Caco-2 (cell line): ENCODE measurements at places on chromosomes 12 and 14. TPM values are rescaled to one million over a fixed set of nuclear protein-coding genes. Genes with fewer than 3 reads are reported as not detected.

TPPP2 gene
- total RNA-seq: not detected in 2 replicates

AMDHD1 gene
- 0.32 and 0.61 TPM in 2 replicates for total RNA-seq

TAS2R7 gene
- not detected in 2 replicates for total RNA-seq

PZP gene
- not detected in 2 replicates for total RNA-seq

BICDL1 gene
- total RNA-seq: 10.8 and 14.2 TPM in 2 replicates

YEATS4 gene
- total RNA-seq: 40.9 and 42.6 TPM in 2 replicates

BDKRB1 gene
- total RNA-seq: 0.18 TPM in 1 of 2 replicates, not detected in the other

MIPOL1 gene
- 18.7 and 20.9 TPM in 2 replicates for total RNA-seq

NOVA1 gene
- not detected in 2 replicates for total RNA-seq

GRCh38 chr12:101729842-101730241, 9.4 kb downstream of the SYCP3 start:
- H3K27ac ChIP-seq: no peak overlapping the region
- no peaks in the 10 kb centered on the region for H3K4me1 ChIP-seq
- H3K4me3 ChIP-seq: no peak overlapping the region
- no peaks in the 10 kb centered on the region for H3K27me3 ChIP-seq
- H3K36me3 ChIP-seq: peaks cover 1% of the 10 kb centered on the region; the same call in 1 of the 2 replicates
- DNase-seq: no peak

DNA sequence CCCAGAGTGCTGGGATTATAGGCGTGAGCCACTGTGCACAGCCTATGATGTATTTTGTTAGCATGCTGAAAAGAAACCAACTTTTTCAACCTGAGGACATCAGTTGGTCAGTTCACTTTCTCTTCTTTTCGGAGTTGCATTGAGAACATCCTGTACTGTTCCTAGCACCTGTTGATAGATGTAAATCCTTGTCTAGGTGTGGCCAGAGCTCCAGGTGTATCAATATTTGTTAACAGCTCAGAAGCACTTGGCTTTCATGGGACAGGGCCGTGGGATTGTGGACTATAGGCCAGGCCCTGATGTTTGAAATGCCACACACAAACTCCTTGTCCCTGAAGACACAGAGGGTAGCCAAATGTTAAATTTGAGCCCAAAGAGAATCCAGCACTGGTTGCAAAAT, 14.9 kb downstream of the HCAR2 start:
- no peaks in the 10 kb centered on the region for H3K27me3 ChIP-seq
- H3K27ac ChIP-seq: no peak overlapping the region
- H3K4me3 ChIP-seq: no peak overlapping the region
- DNase-seq: no peak
- no peaks in the 10 kb centered on the region for H3K4me1 ChIP-seq

DNA sequence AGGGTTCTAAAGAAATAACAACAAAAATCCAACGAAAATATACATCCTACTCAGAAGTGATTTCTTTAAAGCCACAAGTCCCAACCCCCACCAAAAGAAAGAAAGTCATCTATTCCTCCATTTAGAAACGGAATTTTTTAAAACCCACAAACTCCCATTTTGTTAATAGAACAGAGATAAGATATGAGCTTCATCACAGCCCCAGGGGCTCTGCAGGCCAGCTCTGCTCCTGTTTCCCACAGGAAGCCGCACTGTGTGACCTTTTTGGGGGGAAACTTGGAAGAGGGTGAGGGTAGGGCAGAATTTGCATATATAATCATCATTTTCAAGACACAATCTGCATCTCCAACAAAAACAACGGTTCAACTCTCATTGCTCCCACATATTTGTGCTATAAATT, 2.8 kb downstream of the FBXL14 start:
- H3K4me3 ChIP-seq: no peak overlapping the region
- H3K27me3 ChIP-seq: no peaks in the 10 kb centered on the region
- H3K4me1 ChIP-seq: peaks cover 34% of the 10 kb centered on the region
- H3K27ac ChIP-seq: peak overlapping the region; percentile 56
- peaks cover 3% of the 10 kb centered on the region; the same call in 1 of the 2 replicates for H3K36me3 ChIP-seq
- DNase-seq: no peak

DNA sequence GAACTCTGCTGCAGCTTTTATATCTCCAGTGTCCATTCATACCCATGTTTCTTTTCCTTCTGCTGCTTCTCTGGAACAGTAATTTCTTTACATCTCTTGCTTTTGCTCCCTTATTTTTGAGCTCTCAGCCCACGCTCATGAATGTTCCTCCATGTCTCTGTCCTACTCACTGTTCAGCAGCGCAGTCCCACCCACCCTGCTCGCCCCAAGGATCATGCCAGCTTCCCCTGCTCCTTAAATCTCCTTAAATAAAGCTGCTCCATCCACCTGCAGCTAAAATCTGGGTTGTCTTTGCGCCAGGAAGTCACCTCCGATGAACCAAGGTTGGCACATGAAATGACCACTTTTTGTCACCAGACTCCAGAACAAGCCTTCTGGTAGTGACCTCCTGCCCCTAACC, 201.1 kb upstream of the RGS6 start:
- DNase-seq: no peak
- H3K36me3 ChIP-seq: peaks cover 2% of the 10 kb centered on the region; the same call in 1 of the 2 replicates
- no peak overlapping the region for H3K27ac ChIP-seq
- no peaks in the 10 kb centered on the region for H3K4me1 ChIP-seq

GRCh38 chr12:70962226-70962794, 41.8 kb upstream of the PTPRR start:
- DNase-seq: no peak
- H3K4me3 ChIP-seq: no peak overlapping the region
- no peaks in the 10 kb centered on the region for H3K36me3 ChIP-seq
- no peaks in the 10 kb centered on the region for H3K27me3 ChIP-seq
- no peak overlapping the region for H3K27ac ChIP-seq

DNA sequence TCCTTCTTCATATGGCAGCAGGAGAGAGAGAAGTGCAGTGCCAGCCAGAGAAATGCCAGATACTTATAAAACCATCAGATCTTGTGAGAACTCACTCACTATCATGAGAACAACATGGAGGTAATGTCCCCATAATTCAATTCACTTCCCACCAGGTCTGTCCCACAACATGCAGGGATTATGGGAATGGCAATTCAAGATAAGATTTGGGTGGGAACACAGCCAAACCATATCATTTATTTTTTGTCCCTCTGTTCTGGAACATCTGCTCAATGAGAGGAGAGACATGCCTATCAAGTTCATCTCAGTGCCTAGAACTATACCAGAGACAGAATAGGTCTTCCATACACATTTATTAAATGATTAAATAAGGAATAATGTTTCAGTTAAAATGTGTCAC, 543.5 kb downstream of the NRXN3 start:
- no peak overlapping the region for H3K4me3 ChIP-seq
- H3K4me1 ChIP-seq: no peaks in the 10 kb centered on the region
- H3K27ac ChIP-seq: no peak overlapping the region
- no peaks in the 10 kb centered on the region for H3K36me3 ChIP-seq
- no peaks in the 10 kb centered on the region for H3K27me3 ChIP-seq
- no peak for DNase-seq

GRCh38 chr12:132130690-132131089, 13.4 kb downstream of the DDX51 start:
- H3K4me1 ChIP-seq: no peaks in the 10 kb centered on the region
- no peaks in the 10 kb centered on the region for H3K27me3 ChIP-seq
- no peak overlapping the region for H3K4me3 ChIP-seq
- 0 out of 2 replicates have a peak, but pooled peaks cover 1% of the 10 kb centered on the region for H3K36me3 ChIP-seq

- H3K27ac ChIP-seq: no peak overlapping the region
- H3K4me1 ChIP-seq: no peaks in the 10 kb centered on the region
- H3K4me3 ChIP-seq: no peak overlapping the region
- no peaks in the 10 kb centered on the region for H3K36me3 ChIP-seq
- no peak for DNase-seq
Measured at GRCh38 chr12:119096429-119097202, 82.1 kb upstream of the HSPB8 start.

GRCh38 chr12:104136577-104136976, 1.4 kb downstream of the NFYB start:
- peaks cover 3% of the 10 kb centered on the region; the same call in 1 of the 2 replicates for H3K36me3 ChIP-seq
- peaks cover 8% of the 10 kb centered on the region; the same call in 1 of the 2 replicates for H3K4me1 ChIP-seq
- H3K27me3 ChIP-seq: no peaks in the 10 kb centered on the region

GRCh38 chr12:109542014-109542413, 31.3 kb downstream of the MMAB start:
- no peak for DNase-seq
- H3K27ac ChIP-seq: no peak overlapping the region
- H3K27me3 ChIP-seq: no peaks in the 10 kb centered on the region
- no peaks in the 10 kb centered on the region for H3K36me3 ChIP-seq

DNA sequence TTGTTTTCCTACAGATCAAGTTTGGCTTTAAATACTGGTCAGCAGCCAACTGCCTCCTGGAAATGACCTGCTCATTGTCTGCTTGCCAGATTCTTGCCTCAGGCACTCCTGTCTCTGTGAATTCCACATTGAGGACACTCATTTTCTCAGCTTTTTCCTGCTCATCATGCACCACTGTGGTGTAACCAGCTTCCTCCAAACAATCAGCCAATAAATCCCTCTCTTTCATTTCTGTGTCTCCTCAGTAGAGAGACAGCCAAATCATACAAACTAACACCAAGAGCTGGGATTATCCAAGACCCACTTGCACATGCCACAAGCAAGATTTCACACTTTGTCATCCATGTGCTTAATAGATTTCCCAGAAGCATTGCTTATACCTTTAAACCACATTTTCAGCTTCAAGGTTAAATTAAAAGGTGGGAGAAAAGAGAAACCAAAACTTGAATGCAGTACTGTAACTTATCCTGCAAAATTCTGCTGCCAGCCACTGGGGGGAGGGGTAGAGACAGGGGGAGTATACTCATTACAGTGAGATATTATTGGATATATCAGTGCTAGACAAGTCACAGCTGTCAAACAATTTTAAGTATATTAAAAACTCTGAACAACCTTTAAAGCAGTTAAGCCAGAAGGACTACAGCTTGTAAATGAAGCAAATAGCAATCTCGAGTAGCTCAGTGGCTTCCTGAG, 105.0 kb downstream of the PPP2R5E start:
- no peak for DNase-seq
- H3K36me3 ChIP-seq: no peaks in the 10 kb centered on the region
- H3K4me3 ChIP-seq: no peak overlapping the region
- peaks cover 14% of the 10 kb centered on the region; the same call in 1 of the 2 replicates for H3K4me1 ChIP-seq
- H3K27ac ChIP-seq: peak overlapping the region; percentile 1

DNA sequence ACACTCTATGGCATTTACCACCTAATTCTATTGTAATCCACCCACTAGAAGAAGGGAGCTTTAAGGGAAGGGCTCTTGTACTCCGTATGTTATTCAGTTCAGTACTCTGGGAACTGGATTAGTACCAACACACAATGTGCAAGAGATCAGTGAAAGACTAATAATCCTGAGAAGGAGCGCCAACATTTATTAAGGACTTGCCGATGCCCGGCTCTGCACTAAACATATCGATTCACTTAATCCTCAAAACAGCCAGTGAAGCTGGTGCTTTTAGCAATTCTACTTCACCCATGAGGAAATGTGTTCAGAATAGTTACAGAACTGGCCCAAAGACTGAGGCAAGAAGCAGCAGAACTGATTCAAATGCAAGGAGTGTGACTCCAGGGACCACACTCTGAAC, 80.9 kb downstream of the RPS6KA5 start:
- H3K27me3 ChIP-seq: no peaks in the 10 kb centered on the region
- H3K27ac ChIP-seq: no peak overlapping the region
- no peak overlapping the region for H3K4me3 ChIP-seq

DNA sequence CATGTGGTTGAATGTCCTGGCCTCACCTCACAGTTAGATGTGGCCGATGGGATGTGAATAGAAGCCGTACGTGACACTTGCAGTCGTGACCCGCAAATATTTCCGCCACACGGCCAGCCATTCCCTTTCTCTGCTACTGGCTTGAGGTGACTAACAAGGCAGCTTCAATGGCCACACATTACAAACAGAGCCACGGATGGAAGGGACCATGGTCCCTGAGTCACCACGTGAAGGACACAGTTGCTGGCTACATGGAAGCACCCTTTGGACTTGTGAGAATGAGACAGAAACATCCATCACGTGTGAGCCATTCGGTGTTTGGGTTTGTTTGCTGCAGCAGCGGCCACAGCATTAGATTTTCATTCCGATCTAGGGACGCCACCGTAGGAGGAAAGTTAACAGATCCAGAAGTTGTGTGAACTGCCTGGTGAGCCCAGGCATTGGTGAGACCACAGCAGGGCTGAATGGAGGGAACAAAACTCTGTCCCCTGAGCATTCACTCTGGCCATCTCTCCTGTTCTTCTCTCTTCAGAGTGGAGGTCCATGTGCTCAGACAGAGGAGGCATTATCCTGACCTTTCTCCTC, 33.5 kb upstream of the ADGRD1 start:
- DNase-seq: no peak
- no peaks in the 10 kb centered on the region; the same call in 1 of the 2 replicates for H3K27me3 ChIP-seq
- H3K36me3 ChIP-seq: no peaks in the 10 kb centered on the region
- no peak overlapping the region for H3K27ac ChIP-seq

DNA sequence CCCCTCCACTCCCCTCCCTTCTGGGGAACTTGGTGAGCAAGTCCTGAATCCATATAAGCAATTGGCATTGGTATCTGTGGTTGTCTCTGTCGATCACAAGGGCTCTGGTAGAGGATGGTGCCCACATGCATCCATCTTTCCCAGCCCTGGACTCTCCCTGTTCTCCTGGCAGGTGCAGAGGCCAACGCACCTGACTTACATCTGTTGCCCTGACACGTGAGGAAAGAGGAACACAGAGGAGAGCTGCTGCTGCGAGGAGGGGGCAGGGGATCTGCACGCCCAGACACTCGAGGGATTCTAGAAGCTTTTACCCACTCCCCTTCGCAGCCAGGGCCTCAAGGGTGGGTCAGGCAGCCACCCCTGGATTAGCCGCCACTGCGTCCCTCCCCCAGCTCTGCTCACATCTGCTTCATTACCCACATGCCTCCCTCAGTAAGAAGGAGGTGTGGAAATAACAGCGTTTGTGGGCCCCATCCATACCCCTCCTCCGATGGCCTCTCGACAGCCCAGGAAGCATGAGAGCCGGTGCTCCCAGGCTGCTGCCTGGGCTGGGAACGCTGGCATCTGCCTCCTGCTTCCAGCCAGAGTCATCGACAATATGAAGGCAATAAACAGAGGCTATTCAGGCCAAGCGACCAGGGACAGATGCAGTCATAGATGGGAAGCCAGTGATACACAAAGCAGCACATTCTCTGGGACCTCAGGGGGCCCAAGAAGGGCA, 56.5 kb downstream of the KDM2B start:
- DNase-seq: no peak
- no peaks in the 10 kb centered on the region; the same call in 1 of the 2 replicates for H3K36me3 ChIP-seq
- H3K27ac ChIP-seq: peak overlapping the region; percentile 43
- no peaks in the 10 kb centered on the region for H3K27me3 ChIP-seq
- H3K4me3 ChIP-seq: no peak overlapping the region

DNA sequence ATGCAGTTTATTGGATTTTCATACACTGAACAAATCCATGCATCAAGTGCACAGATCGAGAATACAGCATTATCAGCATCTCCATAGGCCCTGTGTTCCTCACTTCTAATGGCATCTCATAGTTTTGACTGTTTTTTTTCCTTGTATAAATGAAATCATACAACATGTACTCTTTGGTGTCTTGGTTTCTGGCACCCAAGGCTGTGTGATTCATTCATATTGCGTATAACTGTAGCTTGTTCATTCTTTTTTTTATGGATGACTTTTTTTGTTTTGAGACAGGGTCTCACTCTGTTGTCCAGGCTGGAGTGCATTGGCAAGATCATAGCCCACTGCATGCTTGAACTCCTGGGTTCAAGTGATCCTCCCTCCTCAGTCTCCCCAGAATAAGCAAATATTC, 14.3 kb downstream of the RASSF8 start:
- H3K27me3 ChIP-seq: no peaks in the 10 kb centered on the region
- no peak overlapping the region for H3K4me3 ChIP-seq
- DNase-seq: no peak
- no peaks in the 10 kb centered on the region for H3K4me1 ChIP-seq

- H3K4me3 ChIP-seq: no peak overlapping the region
- H3K4me1 ChIP-seq: no peaks in the 10 kb centered on the region
- H3K27ac ChIP-seq: no peak overlapping the region
- H3K27me3 ChIP-seq: no peaks in the 10 kb centered on the region
- no peaks in the 10 kb centered on the region for H3K36me3 ChIP-seq
Measured at GRCh38 chr12:106759526-106760183, 14.8 kb upstream of the RIC8B start.

GRCh38 chr12:93387780-93388179, 10.1 kb downstream of the NUDT4 start:
- no peaks in the 10 kb centered on the region; the same call in none of the 2 replicates for H3K36me3 ChIP-seq
- peaks cover 37% of the 10 kb centered on the region for H3K4me1 ChIP-seq
- DNase-seq: no peak
